Stimulated activated CD4-positive, alpha-beta T cell treated with anti-CD3 and anti-CD28 coated beads, Interleukin-1b, Interleukin-23, amount 100 ng/mL, for 1 hour (primary cell): ENCODE measurements at places on chromosomes 11 and 22.

DNA sequence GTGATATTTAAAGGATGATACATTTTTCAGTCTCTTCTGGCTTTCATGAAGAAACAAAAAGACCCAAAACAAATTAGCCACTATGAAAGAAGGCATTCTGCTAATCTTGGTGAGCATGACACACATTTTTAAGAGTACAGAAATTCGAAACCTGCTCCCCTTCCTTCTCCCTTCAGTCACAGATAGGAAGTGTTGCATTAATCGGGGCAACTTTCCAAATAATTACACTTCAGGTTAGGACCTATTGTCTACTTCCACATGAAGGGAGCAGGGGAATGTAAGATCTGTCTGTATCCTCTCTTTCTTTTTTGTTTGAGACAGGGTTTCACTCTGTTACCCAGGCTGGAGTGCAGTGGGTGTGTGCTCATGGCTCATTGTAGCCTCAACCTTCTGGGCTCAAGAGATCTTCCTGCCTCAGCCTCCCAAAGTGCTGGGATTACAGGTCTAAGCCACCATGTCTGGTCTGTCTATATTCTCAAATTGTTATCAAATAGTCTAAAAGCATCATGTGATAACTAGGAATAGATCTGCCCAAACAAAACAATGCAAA lies 45.8 kb downstream of the NCAM1 start:
- DNase-seq, result no peak

- no peak for DNase-seq
These were observed 7.1 kb downstream of the SAA4 start for GRCh38 chr11:18229501-18229900.

GRCh38 chr11:80783561-80783960 lies 1342.7 kb upstream of the TENM4 start:
- no peak for DNase-seq

DNA sequence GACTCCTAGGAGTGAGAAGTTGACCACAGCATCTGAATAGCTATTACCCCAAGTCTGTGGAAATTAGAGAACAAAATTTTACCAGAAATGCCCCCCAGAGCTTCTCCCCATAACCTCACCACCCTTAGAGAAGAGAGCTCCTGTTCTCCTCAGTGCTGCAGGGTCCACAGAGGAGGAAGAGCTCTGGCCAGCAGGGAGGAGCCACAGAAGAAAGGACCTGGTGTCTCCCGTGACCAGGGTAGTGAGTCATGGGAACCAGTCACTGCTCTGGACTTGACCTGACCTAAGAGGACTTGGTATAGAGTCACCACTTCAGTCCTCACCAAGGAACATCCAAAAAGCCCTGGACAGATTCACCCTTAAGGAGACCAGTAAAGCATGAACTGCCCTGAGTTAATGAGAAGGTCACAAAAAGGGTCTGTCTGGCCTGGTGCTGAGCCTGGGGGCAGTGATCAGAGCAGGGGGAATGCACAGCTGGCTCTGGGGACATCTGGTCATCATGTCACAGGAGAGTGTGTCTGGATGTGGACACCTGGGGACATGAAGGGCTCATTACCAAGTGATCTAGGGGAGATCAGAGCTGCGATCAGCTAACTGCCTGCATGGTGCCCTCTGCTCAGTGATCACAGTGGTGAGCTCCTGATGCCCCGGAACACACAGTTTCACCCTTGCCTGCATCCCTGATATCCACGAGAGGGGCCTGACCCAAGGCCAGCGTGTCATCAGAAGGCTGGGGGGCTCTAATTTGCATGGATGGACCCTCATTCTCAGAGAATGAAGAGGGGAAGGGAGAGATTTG lies 103.3 kb upstream of the TOP3B start:
- DNase-seq, result no peak

GRCh38 chr11:28528217-28528616 lies 420.0 kb downstream of the METTL15 start:
- no peak for DNase-seq
